Heart right ventricle (tissue), 16 donors: ENCODE measurements at places on chromosomes 4 and X. TPM values are rescaled to one million over a fixed set of nuclear protein-coding genes. Genes with fewer than 3 reads are reported as not detected.

The CLCN5 gene
- polyA plus RNA-seq, result 1.8 TPM

DNA sequence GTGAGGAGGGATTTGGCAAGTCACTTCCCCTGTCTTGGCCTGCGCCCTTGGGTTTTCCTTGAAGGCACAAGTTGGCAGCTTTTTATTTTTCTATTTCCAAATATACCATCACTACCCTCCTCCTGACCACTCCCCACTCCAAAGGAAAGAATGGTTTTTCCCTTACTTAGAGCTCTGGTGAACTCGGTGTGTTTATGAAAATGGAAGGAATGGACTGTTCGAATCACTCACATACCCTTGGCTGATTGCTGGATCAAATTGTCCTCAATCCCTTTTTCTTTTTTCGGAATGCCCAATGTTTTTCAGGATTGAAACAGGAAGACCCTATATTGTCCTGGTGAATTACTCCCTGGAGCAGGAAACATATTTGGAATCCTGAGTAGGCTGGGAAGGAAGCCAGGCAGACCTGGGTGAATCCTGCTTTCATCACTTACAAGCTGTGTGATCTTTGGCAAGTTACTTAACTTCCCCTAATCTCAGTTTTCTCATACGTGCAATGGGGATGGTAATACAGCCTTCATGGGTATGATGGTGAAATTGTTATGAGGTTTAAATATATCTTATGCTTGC is 70.7 kb downstream of the RTL5 start:
- DNase-seq, result no peak

DNA sequence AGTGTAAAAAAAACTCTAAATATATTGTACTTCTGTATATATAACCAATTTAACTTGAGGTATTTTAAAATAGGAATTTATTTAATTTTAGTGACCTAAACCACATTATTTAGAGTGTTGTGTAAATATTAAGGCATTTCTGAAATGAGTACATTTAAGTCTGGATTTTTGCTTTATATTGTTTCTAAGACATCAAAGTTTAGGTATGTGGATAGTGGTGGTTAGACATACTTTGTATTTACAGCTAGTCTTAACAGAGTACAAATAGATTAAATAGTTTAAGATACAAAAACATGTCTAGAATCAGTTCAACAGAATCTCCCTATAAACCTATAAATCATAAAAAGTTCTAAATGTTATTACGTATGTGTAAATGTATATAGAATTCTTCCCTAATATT is 588.5 kb downstream of the TRIML1 start:
- DNase-seq, result no peak

GRCh38 chr4:4325321-4325720 is 35.3 kb downstream of the ZBTB49 start:
- DNase-seq, result no peak

GRCh38 chr4:39846120-39846519 is 131.6 kb downstream of the PDS5A start:
- DNase-seq, result no peak

DNA sequence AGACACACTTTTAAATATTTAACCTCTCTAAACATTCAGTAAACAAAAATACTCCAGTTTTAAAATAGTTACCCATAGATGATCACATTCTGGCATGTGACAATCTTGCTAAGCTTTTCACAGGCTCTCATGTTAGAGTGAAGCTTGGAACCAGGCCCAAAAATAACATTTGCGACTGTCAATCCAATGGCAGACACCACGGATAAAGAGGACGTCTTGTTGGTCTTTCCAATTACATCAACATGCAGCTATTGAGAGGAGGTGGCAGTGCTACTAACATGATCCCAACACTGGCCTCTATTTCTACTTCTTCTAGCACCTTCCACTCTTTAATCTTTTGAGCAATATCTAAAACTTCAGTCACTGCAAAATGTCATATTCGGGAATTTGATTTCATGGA is 970.8 kb upstream of the TENM3 start:
- DNase-seq, result peak; percentile 15

DNA sequence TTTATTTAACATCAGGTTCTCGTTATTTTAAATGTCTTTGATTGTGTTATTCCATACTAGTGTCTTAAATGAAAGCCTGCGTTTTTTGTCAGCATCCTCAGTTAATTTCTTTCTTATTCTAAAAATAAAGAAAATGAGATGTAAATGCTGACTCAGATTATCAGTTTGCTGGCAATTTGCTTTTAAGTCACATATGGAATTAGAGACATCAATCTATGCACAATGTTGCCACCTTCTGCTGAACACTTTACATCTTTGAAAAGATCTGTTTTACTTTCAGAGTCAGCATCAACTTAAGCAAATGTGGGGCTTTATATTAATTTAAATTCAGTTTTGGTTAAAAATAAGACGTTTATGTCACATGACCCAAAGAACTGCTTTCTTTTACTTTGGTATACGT is 99.2 kb downstream of the ADGRL3 start:
- DNase-seq, result no peak

The CXCL8 gene
- polyA plus RNA-seq, result 0.64 TPM

- no peak for DNase-seq
Observed at GRCh38 chr4:16991450-16991849, 93.0 kb upstream of the LDB2 start.

The MMRN1 gene
- polyA plus RNA-seq, result 2.8 TPM

The SCD5 gene
- 3.8 TPM for polyA plus RNA-seq

The HTN3 gene
- polyA plus RNA-seq, result not detected

The HHIP gene
- polyA plus RNA-seq, result 0.20 TPM

DNA sequence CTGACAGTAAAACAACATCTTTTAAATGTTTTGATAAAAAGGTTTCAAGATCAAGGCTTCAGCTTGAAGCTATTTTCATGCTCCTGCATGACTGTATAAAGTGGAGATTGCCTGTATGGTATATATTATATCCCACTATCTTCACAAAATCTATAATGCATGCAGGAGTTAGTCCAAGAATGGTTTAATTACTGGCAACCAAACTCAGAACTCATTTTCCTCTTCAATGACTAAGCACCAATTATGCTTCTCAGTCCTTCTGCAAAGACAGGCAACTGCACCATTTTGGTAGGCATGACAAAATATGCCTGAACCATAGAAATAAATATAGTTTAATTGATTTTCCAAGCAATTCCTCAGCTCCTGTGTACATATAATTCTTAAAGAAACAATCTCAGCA is 54.5 kb downstream of the NPY5R start:
- no peak for DNase-seq

The ASB12 gene
- polyA plus RNA-seq, result 0.51 TPM

- no peak for DNase-seq
Observed at GRCh38 chr4:175813821-175814220, 1.8 kb upstream of the GPM6A start.

DNA sequence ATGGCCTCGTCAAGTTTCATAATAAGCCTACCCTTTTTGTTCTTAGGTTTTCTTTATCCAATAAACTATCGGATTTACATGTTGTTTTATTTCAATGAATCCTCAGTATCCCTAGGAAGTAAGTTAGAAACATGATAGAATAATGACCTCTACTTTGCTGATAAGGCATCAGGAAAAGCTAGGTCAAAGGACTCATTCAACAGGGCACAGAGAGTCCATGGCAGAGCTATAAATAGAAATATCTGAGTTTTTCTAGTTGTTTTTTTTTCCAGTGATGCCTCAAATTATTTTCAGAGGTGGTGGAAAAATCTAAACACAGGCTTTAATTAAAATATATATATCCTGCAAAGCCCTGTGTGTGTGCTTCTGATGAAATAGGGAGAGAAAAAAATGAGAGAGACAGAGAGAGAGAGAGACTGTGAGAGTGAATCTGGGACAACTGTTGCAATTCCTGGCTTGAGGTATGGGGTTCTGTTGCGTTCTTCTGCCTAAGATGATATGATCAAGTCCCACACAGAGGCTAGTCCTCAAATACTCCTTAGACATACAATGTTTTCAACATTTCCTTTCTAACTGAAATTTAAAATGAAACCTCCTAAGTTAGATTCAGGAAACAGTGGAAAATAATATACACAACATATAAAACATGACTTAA is 139.9 kb downstream of the HDX start:
- no peak for DNase-seq
